ENCODE measurements at places on chromosomes 7 and 10.

GRCh38 chr7:113452245-113452644, 333.9 kb upstream of the SMIM30 start:
- no peak for ATAC-seq

GRCh38 chr10:30154126-30154525, 94.7 kb upstream of the JCAD start:
- ATAC-seq: no peak

DNA sequence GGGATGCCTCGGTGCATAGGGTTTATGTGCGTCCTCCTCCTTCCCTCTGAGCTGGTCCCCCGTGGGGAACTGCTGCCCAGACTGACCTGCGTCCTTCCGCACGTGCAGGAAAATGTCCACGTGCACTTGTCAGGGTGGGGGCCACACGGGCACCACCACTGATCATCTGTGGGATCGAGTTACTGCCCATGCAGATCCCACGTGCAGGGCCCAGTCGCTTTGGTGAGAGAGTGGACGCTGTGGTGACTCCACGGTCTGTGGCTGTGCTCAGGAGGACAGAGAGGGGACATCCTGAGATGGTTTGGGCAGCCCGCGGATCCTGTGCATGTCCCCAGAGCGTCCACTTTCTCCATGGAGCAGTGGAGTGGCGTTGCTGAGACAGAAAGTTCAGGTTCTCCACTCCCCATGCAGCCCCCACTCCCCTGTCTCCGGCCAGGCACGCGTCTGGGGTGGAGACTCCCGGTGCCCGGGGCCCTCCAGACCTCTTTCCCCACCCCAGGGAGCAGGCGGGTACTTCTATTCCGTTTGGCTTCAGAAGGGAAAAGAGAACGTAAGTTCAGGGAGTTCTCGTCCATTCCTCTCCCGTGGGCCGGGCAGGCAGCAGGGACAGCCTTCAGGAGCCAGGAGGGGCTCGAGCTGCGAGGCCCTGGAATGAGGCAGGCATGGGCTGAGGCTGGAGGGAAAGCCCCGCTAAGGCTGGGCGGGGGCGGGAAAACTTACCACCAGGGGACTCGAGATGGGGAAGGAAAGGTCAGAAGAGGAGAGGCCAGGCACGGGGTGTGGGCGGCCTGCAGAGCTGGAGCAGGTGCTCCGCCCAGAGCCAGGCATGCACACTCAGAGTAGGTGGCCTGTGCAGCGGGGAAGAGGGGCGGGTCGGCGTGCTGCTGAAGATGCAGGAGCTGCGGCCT, 59.9 kb downstream of the EGFR start:
- no peak for ATAC-seq

GRCh38 chr7:134995239-134996096, 9.2 kb downstream of the AGBL3 start:
- ATAC-seq: no peak

All from activated T-helper 17 cell treated with anti-CD3 and anti-CD28 coated beads, Interleukin-2, amount 50 U/mL, for 72 hours (primary cell).